WTC11 (cell line): ENCODE measurements at places on chromosomes 7 and 10. TPM values are rescaled to one million over a fixed set of nuclear protein-coding genes. Genes with fewer than 3 reads are reported as not detected.

DNA sequence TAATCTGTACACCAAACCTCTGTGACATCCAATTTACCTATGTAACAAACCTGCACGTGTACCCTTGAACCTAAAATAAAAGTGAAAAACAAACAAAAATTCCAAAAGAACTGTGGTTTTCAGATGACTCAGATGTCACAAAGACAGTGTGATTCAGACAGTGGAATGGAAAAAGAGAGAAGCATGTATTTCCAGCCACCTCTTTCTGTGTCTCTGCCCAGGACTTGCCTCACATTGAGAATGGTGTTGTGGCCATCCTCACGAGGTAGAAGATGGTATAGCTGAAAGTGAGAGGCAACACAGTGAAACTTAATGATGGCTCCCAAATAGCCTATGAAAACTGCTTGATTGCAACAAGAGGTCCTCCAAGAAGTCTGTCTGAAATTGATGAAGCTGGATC is 78.0 kb downstream of the ARL5B start:
- H3K27me3 ChIP-seq = no peaks in the 10 kb centered on the region
- no peak overlapping the region for H3K27ac ChIP-seq
- H3K4me3 ChIP-seq = no peak overlapping the region
- H3K36me3 ChIP-seq = peaks cover 8% of the 10 kb centered on the region
- H3K4me1 ChIP-seq = no peaks in the 10 kb centered on the region

DNA sequence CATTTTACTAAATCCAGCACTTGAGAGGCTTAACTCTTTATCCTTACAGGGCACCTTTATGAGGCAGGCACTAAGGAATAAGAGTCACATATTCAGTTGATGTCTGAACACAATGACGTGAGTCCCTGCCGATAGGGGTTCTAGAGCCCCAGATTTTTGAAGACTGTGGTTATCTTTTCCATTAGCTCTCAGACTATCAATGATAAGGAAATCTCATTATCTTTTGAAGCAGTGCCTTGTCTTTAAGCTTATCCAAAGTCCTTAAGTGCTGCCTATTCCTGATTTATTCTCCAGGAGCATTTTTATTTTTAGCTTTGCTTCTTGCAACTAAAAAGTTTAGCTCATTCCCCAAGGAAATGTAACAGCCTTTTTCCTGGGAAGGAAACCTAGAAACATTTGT is 444.1 kb upstream of the LRRN3 start:
- no peak overlapping the region for H3K27ac ChIP-seq
- no peaks in the 10 kb centered on the region for H3K27me3 ChIP-seq
- no peak overlapping the region for H3K4me3 ChIP-seq

- H3K4me1 ChIP-seq = 0 out of 2 replicates have a peak, but pooled peaks cover 3% of the 10 kb centered on the region
- DNase-seq = no peak
- H3K4me3 ChIP-seq = no peak overlapping the region
These were observed 213.4 kb downstream of the KCNMA1 start for GRCh38 chr10:77424257-77424656.

GPR15LG gene
- total RNA-seq = not detected in 3 replicates

GRCh38 chr7:152660021-152660420 is 15.9 kb downstream of the XRCC2 start:
- H3K36me3 ChIP-seq = peaks cover 40% of the 10 kb centered on the region
- 0 out of 2 replicates have a peak, but pooled peaks cover 3% of the 10 kb centered on the region for H3K4me1 ChIP-seq
- DNase-seq = no peak
- H3K4me3 ChIP-seq = no peak overlapping the region
